ENCODE measurements at places on chromosomes 11 and 22.

GRCh38 chr22:41561788-41562187 is 978 bp downstream of the CSDC2 start:
- DNase-seq, result no peak

DNA sequence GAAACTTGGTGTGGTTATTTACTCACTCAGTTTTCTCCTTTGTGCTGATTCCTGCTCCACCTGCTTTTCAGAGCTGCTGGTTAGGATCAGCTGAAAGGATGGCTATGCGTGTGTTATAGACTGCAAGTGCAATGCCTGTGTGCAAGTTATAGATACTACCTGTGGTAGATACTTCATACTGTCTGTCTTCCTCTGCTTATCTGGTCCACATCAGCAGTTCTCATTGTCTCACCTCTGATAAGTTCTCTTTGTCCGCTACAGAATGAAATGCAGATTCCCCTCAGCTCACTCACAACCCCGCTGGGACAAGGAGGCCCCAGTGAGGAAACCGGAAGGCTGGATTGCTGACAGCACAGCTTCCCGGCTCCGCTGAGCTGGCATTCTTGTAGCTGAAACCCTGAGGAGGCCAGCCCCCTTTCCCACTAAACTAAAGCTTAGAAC is 37.5 kb upstream of the LYVE1 start:
- no peak for DNase-seq

DNA sequence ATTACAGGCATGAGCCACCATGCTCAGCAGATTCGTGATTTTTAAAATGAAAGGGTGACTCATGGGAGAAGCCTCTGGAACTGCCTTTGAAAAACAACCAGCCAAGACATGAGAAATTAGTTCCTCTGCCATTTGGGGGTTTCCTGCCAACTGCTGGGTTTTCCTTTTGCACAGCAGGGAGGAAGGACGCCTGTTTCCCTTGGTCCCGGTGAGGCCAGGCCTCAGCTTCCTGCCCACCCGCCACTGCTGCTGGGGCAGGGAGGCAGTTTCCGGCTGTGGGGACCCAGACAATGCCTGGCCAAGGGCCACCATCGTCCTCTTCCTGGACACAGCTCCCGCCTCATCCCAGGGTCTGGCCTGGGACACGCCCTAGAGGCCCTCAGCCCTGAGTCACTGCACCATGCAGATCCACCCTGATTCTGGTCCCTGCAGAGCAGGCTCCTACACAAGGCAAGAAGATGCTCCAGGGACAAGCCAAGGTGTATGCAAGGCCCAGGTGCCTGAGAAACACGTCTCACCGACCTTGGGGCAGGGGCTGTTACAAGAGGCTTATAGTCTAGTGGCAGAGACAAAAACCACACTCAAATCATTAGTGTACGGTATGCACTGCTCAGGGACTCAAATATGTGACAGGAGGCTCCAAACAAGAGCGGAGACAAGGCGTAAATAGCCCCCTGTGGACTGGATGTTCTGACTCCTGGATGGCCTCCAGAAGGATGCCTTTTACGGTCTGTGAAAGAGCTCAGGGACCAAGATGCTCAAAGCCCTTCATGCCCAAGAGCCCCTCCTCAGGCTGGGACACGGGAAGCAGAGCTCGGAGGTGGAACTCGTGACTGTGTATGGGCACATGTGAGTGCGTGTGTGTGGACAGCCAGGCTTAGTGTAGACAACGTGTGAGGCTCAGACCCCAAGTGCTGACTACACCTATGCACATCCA is 10.0 kb downstream of the PPM1F start:
- DNase-seq, result no peak

DNA sequence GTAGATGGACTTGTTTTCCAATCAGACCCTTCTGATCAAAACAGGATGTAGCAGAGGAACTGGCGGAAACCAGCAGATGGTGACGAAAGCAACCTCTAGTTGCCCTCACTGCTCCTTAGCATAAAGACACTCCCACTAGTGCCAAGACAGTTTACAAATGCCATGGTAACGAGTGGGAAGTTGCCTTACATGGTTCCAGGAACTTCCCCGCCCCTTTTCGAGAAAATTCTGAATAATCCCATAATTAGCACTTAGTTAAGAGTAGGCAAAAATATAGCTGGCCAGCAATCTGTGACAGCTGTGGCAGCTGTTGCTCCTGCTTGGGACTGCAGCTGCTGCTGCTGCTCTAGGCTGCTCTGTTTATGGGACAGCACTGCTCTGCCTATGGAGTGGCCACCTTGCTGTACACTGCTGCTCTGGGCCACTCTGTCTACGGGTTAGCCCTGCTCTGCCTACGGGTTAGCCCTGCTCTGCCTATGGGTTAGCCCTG is 33.4 kb upstream of the SORL1 start:
- DNase-seq, result no peak

DNA sequence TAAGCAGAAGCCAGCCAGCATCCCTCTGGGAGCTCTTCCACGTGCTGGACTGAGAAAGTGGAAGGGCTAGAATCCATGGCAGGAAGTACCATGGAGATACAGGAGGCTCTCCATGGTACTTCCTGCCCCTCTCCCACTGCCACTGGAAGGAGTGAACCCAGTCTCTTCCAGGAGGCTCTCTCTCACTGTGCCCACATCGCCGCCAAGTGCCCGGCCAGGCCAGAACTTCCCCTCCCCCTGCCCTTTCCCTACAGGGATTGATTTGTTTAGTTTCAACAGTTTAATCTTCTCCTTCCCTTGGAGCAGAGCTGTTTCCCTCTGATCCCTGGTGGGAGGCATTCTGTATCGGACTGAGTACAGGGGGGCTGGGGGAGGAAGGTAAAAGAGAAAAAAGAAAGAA is 133.6 kb downstream of the DSCAML1 start:
- DNase-seq, result no peak

DNA sequence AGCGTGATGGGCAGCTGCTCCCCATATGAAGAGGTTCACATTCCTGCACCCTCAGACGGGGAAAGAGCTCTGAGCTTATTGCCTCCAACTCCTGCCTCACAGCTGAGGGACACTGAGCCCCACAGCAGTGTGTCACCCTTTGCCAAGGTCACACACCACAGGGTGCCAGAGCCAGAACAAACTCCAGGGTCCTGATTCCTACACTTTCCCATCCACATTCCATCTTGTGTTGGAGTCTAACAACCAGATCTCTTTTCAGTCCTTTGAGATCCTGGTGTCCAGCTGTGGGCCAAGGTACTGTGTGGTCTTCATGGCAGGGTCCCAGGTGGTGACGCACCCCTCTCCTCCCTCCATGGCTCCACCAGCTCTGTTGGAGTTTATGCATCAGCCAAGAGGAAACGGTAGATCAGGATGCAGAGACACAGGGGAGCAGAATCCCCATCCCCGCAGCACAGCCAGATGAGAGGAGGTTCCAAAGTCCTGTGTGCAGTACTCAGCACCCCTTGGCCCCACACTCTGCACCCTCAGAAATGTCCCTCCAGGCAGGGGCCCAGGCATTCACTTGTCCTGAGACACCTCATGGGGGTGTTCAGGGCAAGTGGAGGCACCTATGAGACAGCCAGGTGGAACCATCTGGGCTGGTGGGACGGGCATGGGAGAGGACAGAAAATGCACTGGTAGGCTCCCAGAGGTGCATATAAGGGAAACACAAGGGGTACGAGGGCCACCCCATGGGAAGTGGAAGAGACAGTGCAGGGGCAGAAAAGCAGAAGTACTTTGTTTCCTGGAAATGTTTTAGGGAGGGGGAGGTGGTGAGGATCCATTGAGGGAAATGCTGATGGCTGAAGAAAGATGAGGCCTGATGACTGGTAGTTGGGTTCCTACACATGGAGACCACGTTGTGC is 32.6 kb upstream of the GNAZ start:
- DNase-seq, result no peak

Data from stimulated activated CD4-positive, alpha-beta T cell treated with anti-CD3 and anti-CD28 coated beads, TNF-alpha, amount 100 ng/mL, for 4 hours (primary cell).